ENCODE measurements at places on chromosomes 2 and 18.

GRCh38 chr2:138708682-138709241 is 71.4 kb downstream of the NXPH2 start:
- no peak for DNase-seq

- DNase-seq: no peak
Observed at GRCh38 chr2:188713961-188714360, 260.2 kb upstream of the COL3A1 start.

DNA sequence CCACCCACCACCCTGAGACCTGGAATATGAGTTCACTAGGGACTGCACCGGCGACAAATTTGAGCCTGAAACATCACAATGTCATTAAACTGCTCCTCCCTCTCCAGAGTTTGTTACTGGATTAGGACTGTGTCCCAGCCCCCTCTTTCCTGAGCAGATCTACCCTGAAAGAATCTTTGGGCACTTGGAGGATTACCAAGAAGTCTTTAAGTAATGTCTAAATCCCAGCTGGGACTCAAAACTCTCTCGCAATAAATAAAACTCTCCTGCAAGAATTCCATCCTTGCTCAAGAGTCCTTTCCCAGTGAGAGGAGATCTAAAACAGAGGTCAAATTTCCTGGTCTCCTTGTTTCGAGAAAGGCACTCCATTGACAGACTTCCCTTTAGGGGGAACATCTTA is 20.9 kb downstream of the GKN2 start:
- DNase-seq: no peak

GRCh38 chr2:222305516-222306392 is 7.0 kb upstream of the PAX3 start:
- DNase-seq: no peak

- no peak for DNase-seq
Observed at GRCh38 chr2:120885749-120886148, 150.1 kb downstream of the GLI2 start.

- no peak for DNase-seq
Observed at GRCh38 chr2:29817801-29818680, 103.3 kb downstream of the ALK start.

DNA sequence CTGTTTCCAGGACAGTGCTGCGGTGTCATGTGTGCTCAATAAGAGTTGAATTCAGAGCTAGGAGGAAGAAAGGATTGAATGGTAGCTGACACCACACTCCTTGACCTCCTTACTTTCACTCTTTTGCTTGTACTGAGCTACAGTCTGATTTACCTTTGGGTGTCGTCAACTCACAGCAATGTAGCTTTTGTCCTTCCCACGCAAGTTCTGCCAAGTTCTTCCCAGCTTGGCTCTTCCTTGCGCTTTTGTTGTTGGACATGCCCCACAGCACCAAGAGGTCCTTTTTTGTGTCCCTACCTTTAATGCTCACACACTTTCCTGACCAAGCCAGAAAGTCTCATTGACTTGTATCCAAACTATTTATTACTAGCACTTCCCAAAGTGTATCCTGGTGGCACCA is 38.3 kb upstream of the ITGB6 start:
- no peak for DNase-seq

DNA sequence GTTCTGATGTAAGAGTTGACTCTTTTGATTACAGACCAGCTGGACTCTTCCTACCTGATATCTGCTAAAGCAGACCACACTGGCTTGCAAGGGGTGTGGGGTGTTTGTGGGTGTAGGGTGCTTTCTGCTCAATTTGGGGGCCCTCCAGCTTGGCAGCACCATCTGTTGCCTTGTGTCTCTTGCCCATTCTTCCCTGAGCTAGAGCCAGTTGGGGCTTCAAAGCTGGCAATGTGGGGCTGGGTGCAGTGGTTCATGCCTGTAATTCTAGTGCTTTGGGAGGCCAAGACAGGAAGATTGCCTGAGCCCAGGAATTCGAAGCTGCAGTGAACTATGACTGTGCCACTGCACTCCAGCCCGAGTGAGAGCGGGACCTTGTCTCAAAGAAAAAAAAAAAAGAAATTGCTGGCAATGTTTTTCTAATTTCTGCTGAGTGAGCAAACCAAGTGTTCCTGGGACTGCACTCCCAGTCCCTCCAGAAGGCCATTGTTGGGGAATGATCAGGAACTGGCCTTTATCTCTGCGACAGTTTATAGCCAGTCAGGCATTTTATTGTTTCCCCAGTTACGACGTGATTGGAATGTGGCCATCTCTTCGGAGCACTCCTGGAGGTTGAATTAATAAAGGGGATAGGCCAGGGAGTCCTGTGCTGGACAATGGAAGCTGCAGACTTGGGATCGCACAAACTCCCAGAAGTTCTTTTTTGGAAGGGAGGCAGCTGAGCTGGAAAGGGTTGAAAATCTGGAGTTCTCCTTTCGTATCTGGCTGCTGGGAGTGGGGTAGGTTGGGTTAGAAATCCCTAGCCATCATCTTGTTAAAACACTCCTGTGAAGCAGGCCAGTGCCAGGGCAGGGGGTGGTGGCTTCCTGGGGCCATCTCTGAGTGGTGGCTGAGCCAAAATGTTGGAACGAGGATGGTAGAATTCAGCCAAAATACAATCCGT is 57.2 kb downstream of the LIPG start:
- DNase-seq: no peak

DNA sequence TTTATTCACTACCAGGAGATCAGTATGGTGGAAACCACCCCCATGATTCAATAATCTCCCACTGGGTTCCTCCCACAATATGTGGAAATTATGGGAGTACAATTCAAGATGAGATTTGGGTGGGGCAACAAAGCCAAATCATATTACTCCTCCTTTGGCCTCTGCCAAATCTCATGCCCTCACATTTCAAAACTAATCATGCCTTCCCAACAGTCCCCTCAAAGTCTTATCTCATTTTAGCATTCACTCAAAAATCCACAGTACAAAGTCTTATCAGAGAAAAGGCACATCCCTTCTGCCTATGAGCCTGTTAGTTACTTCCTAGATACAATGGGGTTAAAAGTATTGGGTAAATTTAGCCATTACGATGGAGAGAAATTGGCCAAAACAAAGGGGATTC is 989.5 kb upstream of the CNTNAP5 start:
- no peak for DNase-seq

DNA sequence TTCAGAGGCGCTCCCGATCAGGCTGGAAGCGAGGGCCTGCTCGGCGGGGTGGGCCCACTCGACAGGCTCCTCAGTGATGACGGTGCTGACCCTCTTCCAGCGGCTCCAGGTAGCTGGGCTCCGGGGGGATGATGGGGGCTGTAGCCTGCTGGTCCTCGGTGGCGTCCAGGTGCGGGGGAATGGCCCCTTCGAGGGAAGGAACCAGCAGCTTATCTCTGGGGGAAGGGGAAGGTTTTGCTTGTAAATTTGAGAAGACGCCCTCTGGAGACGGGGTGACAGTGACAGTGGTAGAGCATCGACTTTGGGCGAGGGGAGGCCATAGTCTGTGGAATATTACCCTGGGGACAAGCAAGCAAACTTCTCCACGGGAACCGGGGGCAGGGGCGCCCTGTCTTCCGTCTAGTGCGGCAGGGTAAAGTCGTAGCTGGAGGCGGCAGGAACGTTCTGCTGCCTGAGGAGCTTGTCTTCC is 891.9 kb upstream of the LRRTM1 start:
- no peak for DNase-seq

- no peak for DNase-seq
Observed at GRCh38 chr18:23844991-23845680, 155.9 kb downstream of the LAMA3 start.

Measured in stimulated activated CD4-positive, alpha-beta T cell treated with anti-CD3 and anti-CD28 coated beads, Interleukin-4, amount 100 ng/mL, for 24 hours (primary cell).